ENCODE measurements at places on chromosomes 3 and 15.
A peak's percentile ranks its signal among the peaks of the same experiment; 100 is the strongest.

DNA sequence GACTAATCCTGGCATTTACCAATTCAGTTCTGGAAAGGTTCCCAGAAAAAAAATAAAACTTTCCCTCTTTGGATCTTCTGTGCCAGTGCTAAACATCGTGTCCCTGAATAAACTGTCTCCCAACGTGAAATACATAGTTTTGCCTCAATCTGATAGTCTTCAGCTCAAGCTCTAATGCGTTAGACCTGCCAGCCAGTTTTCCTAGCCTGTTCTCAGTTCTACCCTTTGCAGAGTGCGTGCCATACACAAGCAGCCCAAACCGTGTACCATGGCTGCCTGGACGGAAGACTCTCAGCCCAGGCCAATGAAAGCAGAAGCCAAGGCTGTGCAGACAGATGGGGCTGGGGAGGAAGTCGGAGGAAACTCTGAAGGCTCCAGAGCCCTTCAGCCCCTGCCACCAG is 11.4 kb upstream of the OCA2 start:
- DNase-seq: no peak

DNA sequence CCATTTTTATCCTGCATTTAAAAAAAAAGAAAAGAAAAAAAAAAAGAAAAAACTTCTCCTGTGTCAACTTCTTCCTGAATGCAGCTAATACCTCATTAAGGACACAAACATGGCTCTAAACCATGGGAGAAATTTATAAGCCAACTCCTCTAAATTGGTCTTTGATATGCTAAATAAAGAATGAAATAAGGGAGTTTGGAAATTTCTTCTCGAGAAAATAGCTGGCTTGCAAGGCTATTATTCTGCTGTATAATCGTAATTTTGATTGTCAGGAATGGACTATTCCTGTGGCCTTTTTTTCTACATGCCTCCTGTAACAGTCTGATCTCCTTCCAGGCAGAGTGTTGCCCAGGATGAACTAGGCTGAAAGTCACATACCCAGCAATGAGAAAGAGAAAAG is 20.6 kb downstream of the CTXND1 start:
- DNase-seq: no peak

- peak; percentile 100 for DNase-seq
Observed at GRCh38 chr3:50337175-50337861, 3.3 kb downstream of the RASSF1 start.

DNA sequence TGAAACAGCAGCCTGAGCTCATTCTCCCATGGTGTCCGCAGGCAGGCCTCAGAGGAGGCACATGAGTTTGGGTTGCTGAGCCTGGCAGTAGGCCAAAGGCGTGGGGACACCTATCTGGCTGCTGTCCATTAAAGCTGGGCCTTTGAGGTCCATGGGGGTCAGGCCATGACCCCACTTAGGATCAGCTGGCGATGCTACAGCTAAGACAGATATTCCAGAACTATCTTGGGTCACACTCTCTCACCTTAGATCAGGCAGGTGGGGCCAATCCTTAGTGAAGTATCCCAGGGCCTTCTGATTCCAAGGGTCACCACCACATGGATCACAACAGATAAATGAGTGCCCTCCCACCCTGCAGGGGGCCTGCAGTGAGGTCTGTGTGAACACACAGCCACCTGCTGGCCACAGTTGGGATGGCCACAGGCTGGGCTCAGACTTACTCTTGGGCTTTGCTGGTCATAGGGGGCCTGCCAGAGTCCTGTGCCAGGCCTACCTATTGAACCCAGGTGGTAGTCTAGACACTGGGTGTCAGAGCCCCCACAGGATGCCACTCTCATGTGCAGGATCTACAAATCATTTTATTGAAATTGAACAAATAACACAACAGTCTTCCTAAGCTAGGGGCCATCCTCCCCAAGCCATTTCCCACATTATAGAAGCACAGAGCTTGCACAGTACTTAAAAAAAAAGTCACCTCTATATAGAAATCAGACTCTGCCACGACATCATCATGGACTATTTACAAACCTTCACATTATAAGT is 2.0 kb upstream of the HYAL2 start:
- DNase-seq: peak; percentile 72

- DNase-seq: no peak
Observed at GRCh38 chr3:122060040-122060698, 5.0 kb downstream of the CD86 start.

DNA sequence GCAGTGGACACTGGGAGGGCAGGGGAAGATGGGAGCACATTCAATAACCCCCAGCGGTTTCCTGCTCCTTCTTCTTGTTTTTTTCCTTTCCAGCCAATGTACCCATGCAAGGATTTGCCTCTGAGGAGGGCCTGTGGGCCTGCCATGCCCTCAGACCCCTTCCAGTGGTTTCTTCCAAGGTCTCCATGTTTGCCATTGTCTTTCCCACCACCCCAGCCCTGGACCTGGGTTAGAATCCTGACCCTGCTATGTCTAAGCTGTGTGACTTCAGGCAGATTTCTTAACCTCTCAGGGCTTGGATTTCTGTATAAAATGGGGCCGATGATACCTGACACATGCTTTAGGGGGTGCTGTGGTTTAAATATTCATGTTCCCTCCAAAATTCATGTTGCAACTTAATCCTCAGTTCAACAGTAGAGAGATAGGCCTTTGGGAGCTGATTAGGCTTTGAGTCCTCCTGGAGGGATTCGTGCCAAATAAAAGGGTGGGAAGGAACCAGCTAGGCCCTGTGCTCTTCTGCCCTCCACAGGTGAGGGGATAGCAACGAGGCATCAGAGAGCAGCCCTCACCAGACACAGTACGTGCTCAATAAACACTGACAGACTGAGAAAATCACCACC is 46.3 kb upstream of the FLNB start:
- DNase-seq: peak; percentile 33

- no peak for DNase-seq
Observed at GRCh38 chr3:25064681-25065080, 363.4 kb upstream of the RARB start.

DNA sequence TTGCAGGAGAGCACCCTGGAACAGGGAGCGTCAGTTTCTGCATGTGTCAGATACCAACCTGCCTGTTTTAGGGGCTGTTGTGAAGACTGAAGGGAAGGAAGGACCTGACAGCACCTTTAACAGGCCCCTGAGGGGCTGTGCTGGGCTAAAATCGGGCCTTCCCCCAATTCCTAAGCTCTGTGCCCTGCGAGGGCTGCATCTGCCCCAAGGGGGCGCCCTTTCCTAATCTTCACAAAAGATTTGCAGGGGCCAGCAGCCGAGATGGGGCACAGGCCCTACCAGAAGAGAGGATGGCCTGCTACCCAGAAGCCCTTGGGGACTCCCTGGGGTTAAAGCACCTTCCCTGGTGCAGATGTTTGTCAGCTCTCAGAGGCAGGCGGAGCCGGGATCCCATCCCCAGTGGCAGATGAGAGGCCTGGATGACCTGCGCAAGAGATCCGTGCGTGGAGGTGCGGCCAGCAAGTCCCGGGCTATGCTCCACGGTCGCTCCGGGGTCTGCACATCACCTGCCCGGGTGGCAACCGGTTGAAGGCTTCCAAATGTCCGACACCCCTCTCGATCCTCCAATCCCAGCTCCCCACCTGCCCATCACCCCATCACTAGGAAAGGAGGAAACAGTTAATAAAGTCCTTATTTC is 53.6 kb downstream of the RHCG start:
- DNase-seq: peak; percentile 62

DNA sequence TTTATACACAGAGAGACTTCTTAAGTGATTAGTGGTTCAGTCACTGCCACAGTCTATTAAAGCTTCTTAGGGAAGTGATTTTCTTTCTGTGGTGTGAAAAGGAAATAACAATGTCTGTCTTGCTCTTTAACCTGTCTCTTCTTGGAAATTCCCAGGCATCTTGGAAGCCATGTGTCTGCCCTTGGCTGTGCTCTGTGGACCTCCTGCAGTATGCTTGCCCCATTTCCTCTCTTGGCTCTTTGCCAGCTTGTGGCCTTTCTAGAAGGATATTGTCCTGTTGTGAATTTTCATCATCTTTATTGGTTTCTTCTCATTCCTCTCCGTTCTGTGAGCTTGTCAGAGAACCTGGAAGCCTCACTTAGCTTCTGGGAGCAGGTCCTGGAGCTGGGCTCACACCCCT is 338.4 kb upstream of the C2CD4B start:
- peak; percentile 15 for DNase-seq

- no peak for DNase-seq
Observed at GRCh38 chr15:94476686-94477085, 245.3 kb downstream of the MCTP2 start.

- DNase-seq: peak; percentile 84
Observed at GRCh38 chr15:50685976-50686468, 575 bp downstream of the TRPM7 start.

- no peak for DNase-seq
Observed at GRCh38 chr3:149214702-149215101, 6.9 kb downstream of the CP start.

DNA sequence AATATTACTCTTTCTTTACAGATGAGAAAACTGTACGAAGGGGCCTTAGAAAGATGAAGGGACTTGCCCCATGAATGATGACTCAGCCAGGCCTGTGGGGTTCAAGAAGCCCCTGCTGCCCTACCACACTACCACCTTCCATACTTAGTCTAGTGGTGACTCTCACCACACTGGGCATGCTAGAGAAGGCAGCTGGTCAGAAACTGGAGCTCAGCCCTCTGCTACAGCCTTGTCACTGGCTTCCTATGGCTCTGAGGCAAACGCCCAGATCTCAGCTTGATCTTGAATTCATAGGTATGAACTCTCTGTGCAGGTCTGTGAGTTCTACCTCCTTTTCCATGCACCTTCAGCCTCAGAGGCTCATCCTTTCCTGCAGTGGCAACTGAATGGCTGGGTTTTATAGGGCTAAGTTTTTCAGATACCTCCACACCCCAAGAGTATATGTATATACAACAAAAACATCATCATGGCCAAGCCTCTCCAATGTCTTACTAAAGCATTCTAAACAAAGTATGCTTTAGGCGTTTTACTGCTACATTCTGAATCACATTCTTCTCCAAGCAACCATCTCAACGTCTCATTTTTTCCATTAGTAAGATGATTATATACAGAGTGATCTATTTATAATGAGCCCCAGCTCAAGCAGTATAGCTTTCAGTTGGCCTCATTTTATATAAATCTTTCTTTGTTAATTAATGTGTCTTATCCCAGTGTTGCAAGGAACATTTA is 234.1 kb downstream of the GREM1 start:
- peak; percentile 3 for DNase-seq

DNA sequence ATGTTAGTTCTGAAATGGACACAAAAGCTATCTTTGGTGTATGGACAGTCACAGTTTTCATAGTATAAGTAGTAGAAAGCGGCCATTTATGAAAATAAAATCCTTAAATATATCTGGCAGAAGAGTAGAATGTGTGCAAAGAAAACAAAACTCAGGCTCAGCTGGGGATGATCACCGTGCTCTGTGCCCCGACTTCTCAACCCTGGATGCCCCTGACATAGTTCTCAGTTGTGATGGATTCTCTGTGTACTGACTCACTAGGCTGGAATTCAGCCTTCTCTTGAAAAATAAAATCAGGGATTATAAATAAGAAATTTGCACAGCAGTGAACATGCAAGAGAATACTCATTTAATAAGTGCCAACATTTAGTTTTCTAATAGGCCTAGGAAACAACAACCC is 925.1 kb upstream of the NR2F2 start:
- no peak for DNase-seq

DNA sequence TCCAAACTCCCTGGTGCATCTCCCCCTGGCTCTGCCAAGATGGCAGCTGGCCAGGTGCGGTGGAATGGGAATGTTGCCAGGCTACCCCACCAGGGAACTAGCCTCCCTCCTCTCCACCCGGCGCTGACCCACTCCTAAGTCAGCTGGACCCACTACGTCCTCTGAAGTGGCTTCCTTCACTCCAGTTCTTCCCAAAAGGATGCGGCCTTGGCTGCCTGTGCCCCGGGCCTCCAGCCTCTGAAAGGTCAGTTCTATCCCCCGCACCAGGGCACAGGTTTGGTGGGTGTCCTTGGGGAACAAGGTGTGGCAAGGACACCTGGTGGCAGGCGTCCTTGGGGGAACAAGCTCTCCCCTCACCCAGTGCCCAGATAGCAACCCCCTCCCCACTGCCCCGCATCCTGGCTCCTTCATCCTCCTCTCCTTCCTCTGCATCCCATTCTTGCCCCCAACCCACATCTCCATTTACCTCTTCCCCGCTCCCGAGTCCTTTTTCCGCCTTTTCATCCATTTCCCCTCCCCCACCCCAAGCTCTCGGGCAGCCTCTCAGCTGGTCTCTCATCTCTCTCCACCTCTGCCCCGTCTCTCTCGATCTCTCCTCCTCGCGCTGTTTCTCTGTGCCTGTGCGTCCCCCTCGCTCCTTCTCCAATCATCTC is 54.0 kb downstream of the LHFPL4 start:
- no peak for DNase-seq

DNA sequence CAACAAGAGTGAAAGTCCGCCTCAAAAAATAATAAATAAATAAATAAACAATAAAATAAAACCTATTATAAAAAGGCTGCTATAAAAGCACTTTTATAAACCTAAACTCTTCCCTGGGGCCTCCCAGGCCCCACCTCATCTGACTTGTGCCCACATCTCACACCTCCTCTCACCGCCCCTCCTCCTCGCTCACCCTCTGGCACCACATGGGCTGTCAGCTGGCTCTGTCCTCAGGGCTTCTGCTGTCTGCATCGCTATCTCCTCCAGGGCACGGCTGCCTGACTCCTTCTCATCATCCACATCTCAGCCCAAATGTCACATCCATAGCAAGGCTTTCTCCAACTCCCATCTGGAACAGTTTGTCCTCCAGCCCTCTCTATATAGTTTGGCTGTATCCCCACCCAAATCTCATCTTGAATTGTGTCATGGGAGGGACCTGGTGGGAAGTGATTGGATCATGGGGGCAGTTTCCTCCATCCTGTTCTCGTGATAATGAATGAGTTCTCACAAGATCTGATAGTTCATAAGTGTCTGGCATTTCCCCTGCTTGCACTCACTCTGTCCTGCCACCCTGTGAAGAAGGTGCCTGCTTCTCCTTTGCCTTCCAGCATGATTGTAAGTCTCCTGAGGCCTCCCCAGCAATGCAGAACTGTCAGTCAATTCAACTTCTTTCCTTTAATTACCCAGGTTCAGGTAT is 8.8 kb upstream of the SH3BP5 start:
- no peak for DNase-seq

DNA sequence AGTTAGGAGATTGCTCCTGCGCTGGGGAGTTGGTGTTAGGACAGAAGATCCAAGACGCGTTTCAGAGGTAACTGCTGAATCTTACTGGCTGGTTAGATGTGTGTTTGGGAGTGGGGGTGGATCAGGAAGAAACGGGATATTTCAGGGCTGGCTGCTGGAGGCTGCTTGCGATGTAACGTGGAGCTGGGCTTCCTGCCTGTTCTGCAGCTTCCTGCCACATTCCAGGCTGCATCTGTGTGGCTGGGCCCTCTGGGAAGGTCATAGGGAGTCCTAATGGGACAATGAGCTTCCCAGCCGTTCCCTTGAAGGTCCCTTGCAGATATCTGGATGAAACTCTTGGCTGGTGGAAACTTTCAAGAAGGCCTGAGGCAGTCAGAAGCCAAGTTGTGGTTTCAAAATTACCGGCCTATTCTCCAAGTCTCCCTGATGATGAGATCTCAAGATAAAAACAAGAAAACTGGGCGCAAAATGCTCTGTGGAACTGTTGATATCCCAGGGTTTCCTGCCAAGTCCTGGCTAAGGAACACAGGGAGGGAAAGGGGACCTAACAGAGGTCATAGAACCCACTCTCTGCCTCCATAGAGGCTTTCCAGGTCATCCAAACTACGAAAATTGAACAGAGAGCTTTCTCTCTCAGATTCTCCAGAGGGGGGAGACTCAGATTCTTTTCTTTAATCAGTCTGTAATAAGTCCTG is 67.0 kb downstream of the NOX5 start:
- DNase-seq: no peak
